Brain (organoid and tissue), 16 donors: ENCODE measurements at places on chromosomes 5 and 9. TPM values are rescaled to one million over a fixed set of nuclear protein-coding genes. Genes with fewer than 3 reads are reported as not detected.

ANXA2R gene
- polyA plus RNA-seq = 10.2 TPM

PGGT1B gene
- 4.7 TPM for polyA plus RNA-seq

IL31RA gene
- polyA plus RNA-seq = not detected

BARX1 gene
- 47.4 TPM for polyA plus RNA-seq

URM1 gene
- polyA plus RNA-seq = 93.0 TPM

CD274 gene
- 0.27 TPM for polyA plus RNA-seq

ANKRD31 gene
- not detected for polyA plus RNA-seq

GABRB2 gene
- 1.5 TPM for polyA plus RNA-seq

LCN10 gene
- 3.5 TPM for polyA plus RNA-seq

CD72 gene
- 2.0 TPM for polyA plus RNA-seq

CNTFR gene
- polyA plus RNA-seq = 92.8 TPM

EIF4EBP3 gene
- 14.9 TPM for polyA plus RNA-seq

SURF1 gene
- 104 TPM for polyA plus RNA-seq

DMXL1 gene
- 7.6 TPM for polyA plus RNA-seq

OLFM1 gene
- 202 TPM for polyA plus RNA-seq

PCDHAC1 gene
- 0.81 TPM for polyA plus RNA-seq

KCNV2 gene
- polyA plus RNA-seq = not detected

SV2C gene
- 0.53 TPM for polyA plus RNA-seq

TLN1 gene
- 181 TPM for polyA plus RNA-seq

SLC1A3 gene
- 202 TPM for polyA plus RNA-seq

FOXE1 gene
- 0.32 TPM for polyA plus RNA-seq

CNTNAP3B gene
- polyA plus RNA-seq = 6.8 TPM

TRIM32 gene
- polyA plus RNA-seq = 10.3 TPM

RABGAP1 gene
- polyA plus RNA-seq = 34.8 TPM

OBP2B gene
- polyA plus RNA-seq = not detected

OSMR gene
- polyA plus RNA-seq = 4.4 TPM

RXRA gene
- 29.9 TPM for polyA plus RNA-seq

RMRP gene
- polyA plus RNA-seq = not detected

TSSK1B gene
- not detected for polyA plus RNA-seq

GRM6 gene
- polyA plus RNA-seq = not detected

FBXL7 gene
- polyA plus RNA-seq = 18.8 TPM

SNX18 gene
- 4.9 TPM for polyA plus RNA-seq

ZNF454 gene
- polyA plus RNA-seq = 3.4 TPM

KIF20A gene
- polyA plus RNA-seq = 26.0 TPM

SLC46A2 gene
- polyA plus RNA-seq = not detected

SMIM15 gene
- polyA plus RNA-seq = 23.1 TPM

IFNA2 gene
- not detected for polyA plus RNA-seq

SLC26A2 gene
- 13.1 TPM for polyA plus RNA-seq

TPPP gene
- polyA plus RNA-seq = 110 TPM

ADGRV1 gene
- 7.8 TPM for polyA plus RNA-seq

SPAAR gene
- 2.0 TPM for polyA plus RNA-seq

FNIP1 gene
- 2.6 TPM for polyA plus RNA-seq

FCN1 gene
- polyA plus RNA-seq = 2.5 TPM

CDH9 gene
- 0.37 TPM for polyA plus RNA-seq

TRPM6 gene
- polyA plus RNA-seq = 0.32 TPM

CLIC3 gene
- 1.9 TPM for polyA plus RNA-seq

SLC6A7 gene
- polyA plus RNA-seq = 4.1 TPM

BAG1 gene
- 123 TPM for polyA plus RNA-seq

C9orf153 gene
- polyA plus RNA-seq = not detected

CTSV gene
- 19.0 TPM for polyA plus RNA-seq

SH3RF2 gene
- polyA plus RNA-seq = 0.34 TPM

LCN9 gene
- polyA plus RNA-seq = not detected

ECM2 gene
- polyA plus RNA-seq = 1.3 TPM

PHAX gene
- polyA plus RNA-seq = 22.0 TPM

CCDC192 gene
- polyA plus RNA-seq = not detected

COL27A1 gene
- 0.17 TPM for polyA plus RNA-seq

C5orf52 gene
- not detected for polyA plus RNA-seq

LCN6 gene
- polyA plus RNA-seq = not detected
